Right hindlimb (tissue), 1 donor: ENCODE measurements at places on chromosomes 2 and 18.
A peak's percentile ranks its signal among the peaks of the same experiment; 100 is the strongest.

DNA sequence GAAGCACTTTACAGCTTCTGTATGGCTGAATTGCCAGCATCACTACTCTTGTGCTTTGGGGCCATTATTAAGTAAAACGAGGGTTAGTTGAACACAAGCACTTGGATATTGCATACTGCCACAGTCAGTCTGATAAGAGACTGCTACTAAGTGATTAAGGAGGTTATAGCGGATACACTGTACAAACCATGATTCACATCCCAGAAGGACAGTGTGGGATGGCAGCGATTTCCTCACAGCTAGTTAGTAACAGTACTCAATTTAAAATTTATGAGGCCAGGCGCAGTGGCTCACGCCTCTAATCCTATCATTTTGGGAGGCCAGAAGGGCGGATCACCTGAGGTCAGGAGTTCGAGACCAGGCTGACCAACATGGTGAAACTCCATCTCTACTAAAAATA, 2.6 kb upstream of the BMPR2 start:
- no peak for DNase-seq

GRCh38 chr2:150681120-150681804, 193.8 kb upstream of the RND3 start:
- DNase-seq, result no peak

GRCh38 chr18:34153711-34154110, 71.0 kb downstream of the NOL4 start:
- no peak for DNase-seq

DNA sequence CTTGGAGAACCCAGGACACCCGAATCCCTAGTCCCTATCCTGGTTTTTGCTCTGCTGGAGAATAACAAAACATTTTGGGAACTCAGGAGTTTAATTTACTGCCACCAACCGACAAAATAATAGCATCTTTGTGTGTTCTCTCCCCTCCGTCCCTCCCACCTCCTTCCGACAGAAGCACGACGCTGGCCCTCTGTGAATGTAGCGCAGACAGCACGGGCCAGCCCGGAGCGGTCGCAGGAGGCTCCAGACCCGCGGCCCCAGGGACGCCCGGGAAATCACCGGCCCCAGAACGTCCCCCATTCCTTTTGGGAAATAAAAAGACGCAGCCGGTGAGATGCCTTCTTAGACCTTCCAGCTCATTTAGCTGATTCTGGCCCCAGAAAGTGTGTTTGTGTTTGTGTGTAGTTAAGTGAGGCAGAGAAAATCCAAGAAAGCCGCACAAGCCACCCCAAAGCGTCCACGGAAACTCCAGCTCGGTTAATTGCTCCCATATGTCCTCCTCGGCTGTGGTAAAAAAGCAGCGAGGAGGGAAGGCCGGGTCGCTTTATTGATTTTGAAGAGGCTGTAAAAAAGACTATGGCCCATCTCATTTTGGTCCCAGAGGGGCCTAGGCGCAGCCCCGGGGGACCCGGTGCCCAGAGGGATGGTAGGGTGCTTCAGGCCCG, 577 bp upstream of the TANC1 start:
- peak; percentile 76 for DNase-seq

DNA sequence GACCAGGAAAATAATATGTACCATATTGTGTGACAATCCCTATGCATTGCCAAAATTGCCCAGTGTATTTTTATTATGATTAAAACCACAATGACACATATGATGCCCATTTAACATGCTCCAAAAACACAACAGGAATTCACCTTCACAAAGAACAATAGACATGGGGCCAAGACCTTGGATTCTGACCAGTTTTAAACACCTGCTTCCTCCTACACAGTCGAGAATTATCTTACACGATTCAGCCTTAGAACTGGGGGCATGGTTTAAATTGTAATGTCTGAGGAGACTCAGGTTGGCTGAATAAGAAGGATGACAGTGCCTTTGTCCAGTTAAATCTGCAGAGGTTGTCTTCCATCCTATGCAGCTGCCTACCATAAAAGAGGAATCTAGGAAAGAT, 212.7 kb downstream of the PLCL1 start:
- no peak for DNase-seq

- no peak for DNase-seq
These were observed 124.1 kb downstream of the DNAH6 start for GRCh38 chr2:84640411-84640810.

DNA sequence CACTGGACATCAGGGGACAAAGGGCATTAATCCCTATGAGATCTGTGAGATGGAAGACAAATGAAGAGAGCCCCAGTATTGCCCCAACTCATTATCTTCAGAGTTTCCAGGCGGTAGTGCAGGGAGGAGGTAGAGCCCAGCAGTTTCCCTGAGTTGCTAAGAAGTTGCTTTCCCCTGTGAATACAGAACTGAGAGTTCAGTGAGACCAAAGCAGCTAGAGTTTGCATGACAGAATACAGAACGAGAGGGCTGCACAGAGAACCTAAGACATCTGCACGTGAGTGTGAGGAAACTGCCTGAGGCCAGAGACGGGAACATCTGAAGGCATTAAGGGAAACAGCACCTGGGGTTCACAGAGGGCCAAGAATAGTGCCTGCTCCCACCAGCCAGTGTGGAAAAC, 18.1 kb upstream of the PGAP1 start:
- no peak for DNase-seq

GRCh38 chr2:183541766-183542165, 417.5 kb downstream of the NUP35 start:
- DNase-seq, result no peak

DNA sequence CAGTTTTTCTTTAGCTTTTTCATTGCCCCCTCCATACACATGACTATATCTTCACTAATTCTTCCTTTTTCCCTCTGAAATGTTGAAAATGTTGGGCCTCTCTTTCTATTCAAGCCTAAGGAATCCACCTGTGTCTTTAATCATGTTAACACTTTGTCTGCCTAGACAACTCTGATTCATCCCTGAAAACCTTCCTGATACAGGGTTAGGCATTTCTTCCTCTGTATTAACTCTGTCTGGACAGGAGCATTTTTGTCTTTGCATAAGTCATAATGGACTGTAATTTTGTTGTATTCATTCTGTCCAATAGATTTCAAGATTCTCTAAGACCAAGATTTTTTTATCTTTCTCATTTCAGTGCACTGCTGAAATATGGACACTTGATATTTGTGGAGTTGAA, 297.3 kb downstream of the IKZF2 start:
- DNase-seq, result no peak

DNA sequence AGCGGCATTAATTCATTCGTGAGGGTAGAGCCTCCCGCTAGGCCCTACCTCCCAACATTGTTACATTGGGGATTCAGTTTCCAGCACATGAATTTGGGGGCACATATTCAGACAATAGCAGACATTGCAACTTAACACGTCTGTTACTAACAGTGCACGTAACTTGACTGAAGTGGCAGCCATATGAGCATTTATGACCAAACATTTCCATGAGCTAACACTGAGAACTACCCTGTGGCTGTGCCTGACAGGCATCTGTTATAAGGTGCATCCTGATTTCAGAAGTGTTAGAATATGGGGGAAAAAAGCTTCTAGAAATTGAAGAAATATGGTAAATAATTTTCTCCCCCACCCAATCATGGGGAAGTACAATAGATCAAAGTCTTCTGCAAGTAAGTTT, 24.5 kb downstream of the MALT1 start:
- DNase-seq, result no peak

GRCh38 chr2:64313398-64313723, 140.6 kb upstream of the LGALSL start:
- DNase-seq, result no peak

DNA sequence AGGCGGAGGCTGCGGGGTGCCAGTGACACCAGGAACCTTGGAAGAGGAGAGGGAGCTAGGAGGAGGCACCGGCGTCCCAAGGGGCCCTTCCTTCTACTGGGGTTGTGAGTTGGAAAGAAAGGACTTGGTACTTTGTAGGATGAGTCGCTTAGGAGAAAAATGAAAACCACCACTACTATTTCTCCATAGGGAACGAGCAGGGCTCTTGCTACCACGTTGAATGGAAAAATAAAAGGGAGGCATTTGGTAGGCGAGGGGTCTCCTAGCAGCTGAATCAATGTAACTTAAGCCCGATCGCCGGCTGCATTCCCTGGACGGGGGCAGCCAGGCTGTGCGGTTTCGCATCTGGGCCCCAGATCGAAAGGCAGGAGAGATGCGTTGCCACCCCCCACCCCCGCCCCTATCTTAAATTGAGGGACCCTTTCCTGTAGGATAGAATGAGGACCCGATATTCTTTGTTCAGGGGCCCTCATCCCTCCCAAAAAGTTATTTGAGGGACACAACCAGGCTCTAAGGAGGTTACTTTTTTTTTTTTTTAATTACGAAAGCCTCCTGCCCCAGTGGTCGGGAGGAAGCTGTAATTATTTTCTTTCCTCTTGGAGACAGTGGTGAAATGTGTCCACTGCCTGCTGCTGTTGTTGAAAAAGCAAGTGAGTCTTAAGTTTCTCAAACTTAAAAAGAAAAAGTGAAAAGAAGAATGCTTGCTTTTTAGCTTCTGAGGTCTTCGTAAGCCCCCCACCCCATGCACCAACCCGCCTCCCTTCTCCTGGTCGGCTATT, 1.3 kb downstream of the IGFBP2 start:
- peak; percentile 62 for DNase-seq

DNA sequence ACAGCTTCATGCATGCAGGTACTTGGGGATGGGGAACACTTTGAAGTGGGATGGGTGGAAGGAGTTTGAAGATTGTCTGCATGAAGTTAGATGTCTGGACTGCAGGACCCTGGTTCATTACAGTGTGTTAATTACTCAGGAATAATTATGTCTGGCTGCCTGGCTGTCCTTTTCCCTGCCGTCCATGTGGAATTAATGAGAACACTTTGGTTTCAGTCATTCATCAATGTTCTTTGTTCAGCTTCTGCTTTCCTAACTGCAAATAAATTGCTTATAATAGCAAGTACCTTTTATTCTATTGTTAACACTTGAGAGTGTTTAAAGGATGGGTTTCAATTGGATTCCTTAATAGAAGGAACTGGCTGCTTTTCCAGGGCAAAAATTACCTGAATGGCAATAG, 35.8 kb downstream of the MTCL1 start:
- DNase-seq, result no peak

DNA sequence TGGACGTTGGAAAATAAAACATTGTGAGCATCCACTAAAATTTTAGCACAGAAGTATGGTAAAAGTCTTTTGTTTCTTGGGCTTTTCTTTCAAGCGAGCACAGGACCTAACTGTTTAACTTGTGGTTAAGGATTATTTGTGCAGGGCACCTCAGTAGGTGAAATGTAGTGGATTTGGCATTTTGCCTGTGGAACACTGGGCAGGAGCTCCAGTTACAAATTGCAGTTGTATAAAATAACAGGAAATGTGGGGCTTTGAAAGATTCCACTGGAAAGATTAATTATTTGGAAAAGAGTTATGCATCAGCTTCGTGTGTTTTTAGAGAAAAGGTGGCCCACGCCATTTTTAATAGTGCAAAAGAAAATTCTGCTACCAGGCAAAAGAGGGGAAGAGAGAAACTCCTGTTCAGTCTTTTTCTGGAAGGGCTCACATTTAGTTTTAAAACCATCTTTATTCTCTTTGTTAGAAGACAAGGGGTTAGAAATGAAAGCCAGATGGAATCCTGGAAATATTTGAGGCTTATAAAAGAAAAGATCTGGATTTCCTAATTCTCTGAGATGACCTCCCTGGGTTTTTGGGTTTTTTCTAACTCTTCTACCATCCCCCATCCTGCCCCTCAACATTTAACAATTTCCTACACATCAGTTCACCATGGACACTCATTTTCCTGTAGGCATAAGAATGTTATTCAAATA, 144.3 kb upstream of the SERTAD2 start:
- no peak for DNase-seq

DNA sequence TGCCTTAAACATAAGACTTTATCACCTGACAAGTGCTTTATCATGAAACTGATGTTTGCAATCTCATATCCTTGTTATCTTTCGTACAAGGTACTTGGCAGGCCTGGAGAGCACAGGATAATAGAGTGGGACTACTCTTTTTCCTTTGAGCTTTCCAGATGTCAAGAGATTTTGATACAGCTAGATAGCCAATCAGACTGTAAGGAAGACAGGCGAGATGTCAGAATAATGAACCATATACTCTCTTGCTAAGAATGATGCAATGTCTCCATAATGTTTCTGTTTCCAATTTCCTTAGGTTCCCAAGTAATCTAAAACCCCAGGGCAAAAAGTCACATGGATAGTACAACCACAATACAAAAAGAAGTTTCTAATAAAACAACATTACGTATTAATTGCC, 313.1 kb downstream of the PDE11A start:
- DNase-seq, result no peak

- no peak for DNase-seq
These were observed 38.5 kb upstream of the RMP24 start for GRCh38 chr18:35933982-35934381.

DNA sequence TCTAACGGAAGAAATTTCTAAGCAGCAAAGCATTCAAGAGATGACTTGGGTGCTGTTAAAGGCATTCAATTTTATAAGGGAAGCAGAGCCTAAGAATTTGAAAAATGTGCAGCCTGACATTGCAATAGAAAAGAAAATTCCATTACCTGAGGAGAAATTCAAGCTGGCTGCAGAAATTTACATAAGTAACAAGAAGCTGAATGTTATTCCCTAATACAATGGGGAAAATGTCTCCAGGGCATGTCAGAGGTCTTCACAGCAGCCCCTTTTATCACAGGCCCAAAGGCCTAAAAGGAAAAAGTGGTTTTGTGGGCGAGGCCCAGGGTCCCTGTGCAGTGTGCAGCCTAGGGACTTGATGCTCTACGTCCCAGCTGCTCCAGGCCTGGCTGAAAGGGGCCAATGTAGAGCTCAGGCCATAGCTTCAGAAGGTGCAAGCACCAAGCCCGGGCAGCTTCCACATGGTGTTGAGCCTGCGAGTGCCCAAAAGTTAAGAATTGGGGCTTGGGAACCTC, 306.7 kb downstream of the RDH14 start:
- DNase-seq, result no peak

GRCh38 chr2:15159751-15160177, 401.4 kb downstream of the NBAS start:
- DNase-seq, result no peak

GRCh38 chr2:179044500-179044899, 5.4 kb downstream of the CCDC141 start:
- DNase-seq, result no peak

DNA sequence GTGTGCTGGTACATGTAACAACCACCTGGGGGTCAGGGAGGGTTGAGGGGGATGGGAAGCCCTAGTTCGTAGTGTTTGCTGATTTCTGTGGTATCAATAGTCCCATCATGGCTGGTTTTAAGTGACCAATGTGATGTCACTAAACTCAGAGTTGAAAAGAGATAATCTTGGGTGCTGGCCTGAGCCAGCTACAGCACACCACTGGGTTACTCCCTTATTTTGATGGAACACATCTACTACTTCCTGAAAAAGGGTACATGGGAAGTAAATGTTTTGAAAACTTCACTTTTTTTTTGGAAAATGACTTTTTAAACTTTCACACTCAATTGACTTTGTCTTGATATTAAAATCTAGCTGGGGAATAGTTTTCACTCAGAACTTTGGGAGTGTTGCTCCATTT, 87.0 kb upstream of the CXCR4 start:
- no peak for DNase-seq
